ENCODE measurements at places on chromosomes 16 and 17.

DNA sequence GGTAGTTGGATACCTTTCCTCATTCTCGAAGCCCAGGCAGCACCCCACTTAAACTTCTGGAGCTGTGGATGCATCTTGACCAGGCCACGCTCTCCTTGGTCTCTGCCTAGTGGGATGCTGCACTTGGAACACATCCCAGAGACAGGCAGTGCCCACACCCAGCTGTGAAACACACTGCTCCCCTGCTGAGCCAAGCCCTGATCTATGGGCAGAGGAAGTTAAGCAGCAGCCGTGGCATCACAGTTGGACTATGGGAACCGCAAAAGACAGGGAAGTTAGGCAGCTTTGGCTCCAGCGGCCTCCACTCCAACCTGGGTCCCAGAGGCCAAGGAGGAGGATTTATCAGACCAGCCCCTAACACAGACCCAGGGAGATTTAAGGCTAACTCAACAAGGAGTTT lies 284.8 kb upstream of the CCL2 start:
- no peak for DNase-seq

GRCh38 chr16:31465788-31466370 lies 6.1 kb upstream of the TGFB1I1 start:
- DNase-seq = no peak

GRCh38 chr16:88789594-88789993 lies 4.6 kb upstream of the PIEZO1 start:
- no peak for DNase-seq

- DNase-seq = no peak
These were observed 685 bp upstream of the PSMD3 start for GRCh38 chr17:39979893-39980350.

GRCh38 chr16:61590577-61590976 lies 445.7 kb downstream of the CDH8 start:
- no peak for DNase-seq

DNA sequence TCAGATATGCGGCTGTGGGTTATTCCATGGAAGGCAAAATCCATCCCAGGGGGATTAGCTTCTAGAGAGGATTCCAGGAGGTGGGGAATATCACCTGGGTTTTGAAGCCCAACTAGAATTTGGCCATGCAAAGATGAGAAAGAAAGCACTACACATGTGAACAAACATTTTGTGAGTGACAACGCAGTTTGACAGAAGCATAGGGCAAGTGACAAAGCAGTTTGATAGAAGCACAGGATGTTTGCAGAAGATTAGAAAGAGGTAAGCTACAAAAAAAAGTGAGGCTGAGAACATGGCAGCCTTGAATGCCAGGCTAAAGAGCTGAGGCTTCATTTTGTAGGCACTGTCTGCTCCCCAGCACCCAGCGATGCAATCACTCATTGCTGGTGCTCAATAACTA lies 12.3 kb upstream of the KRT38 start:
- no peak for DNase-seq

GRCh38 chr16:84513123-84513522 lies 8.7 kb upstream of the MEAK7 start:
- DNase-seq = no peak

GRCh38 chr17:57806167-57806830 lies 43.5 kb downstream of the MRPS23 start:
- DNase-seq = no peak

GRCh38 chr17:17089796-17090641 lies 47.8 kb downstream of the MPRIP start:
- DNase-seq = no peak

DNA sequence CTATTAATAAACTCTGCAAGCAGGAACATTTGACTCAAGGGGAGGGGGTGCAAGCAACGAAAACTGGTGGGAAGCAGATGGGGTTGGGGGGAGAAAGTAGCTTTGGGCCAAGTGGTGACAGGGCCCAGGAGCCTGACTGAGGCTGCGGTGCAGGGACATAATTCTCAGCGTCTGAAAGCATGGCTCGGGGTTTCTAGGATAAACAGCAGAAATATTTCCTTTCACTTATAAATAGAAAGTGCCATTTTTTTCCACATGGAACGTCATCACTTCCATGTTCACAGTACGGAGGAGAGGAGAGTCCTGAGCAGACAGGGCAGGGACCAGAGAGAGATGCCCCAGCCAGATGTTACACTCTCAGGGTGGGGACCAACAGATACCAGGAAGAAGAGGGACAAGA lies 197.1 kb downstream of the ZFHX3 start:
- DNase-seq = no peak
